Activated CD8-positive, alpha-beta memory T cell treated with anti-CD3 and anti-CD28 coated beads, Interleukin-2, amount 10 ng/mL, durations not matched to agents 7 days and 5 days (primary cell): ENCODE measurements at places on chromosomes 5 and 9.

DNA sequence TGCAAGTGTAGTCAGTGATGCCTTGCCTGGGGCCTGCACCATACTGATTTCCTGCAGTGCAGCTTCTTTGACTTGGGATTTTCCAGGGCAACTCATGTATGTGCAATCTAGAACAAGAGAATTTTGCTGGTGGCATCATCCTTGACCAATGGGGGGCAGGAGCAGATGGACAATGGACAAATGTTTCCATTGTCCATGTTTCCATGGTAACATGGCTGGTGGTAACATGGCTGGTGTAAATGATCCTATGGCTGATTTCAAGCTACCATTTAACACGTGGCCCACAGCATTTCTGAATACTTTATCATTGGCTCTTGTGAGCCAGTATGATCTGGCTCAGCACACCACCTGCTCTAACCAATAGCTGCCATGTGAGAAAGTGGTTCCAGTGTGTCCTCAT lies 130.1 kb upstream of the OSMR start:
- no peak for DNase-seq

DNA sequence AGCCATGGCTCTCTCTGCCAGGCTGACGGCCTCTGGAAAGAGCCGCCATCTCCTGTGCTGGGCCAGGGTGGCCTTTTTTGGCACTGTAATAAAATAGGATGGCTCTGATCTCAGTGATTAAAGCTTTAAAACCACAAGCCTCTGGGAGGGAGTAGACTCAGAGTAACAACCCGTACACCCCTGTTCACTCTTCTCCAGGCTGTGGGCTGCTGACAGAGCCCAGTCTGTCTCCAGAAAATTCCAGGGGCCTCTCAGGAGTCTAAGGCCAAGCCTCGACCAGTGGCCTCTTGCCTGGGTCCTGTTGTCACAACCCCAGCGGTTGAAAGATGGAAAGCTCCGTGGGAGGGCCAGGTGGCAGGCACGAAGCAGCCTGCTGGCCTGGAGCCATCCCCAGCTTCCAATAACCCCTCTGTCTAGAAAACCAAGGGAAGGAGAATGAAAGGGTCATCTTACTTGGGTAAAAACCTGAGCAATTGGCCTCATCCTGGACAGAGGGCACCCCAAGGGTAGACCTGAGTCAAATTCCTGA lies 286.7 kb upstream of the ZNF462 start:
- DNase-seq: no peak

GRCh38 chr5:171757853-171758535 lies 27.6 kb upstream of the SMIM23 start:
- no peak for DNase-seq

- no peak for DNase-seq
Observed at GRCh38 chr5:59193616-59194319, 610.9 kb downstream of the RAB3C start.

DNA sequence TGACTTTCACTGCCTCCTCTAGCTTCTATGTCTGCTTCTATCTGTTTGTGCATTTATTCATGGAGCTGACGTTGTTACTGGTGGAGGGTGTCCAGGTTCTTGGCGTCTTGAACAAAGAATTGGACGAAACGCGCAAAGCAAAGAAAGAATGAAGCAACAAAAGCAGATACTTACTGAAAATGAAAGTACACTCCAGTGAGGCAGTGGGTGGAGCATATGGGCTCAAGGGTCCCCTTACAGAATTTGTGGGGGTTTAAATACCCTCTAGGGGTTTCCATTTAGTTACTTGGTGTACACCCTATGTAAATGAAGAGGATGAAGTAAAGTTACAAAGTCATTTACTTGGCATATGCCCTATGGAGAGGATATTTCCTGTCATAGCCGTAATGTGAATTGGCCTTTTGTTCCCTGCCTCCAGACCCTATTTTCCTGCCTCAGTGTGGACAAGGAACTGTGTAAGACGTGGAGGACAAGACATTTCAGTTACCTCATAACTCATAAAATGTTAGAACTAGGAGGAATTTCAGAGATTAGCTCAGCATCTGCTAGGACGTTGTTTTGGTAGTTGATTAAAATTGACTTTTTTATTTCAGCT lies 3.1 kb downstream of the POLR3G start:
- DNase-seq: no peak

DNA sequence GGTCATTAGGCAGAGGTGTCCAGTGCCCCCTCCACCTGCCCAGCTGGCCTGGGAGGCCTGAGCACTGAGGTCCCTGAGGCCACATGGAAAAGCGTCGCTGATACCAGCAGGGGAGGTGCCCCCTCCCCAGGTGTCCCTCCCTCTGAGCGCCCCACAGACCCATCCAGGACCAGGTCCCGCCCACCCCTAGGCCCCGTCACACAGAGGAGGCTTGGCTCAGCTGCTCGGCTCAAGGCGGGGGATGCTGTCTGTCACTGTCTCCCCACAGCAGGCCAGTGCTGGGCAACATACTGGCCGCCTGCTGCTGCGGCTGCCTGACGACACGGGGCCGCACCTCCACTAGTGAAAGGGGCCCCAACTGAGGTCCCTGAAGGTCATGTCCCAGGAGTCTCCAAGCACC lies 71.7 kb downstream of the VAV2 start:
- DNase-seq: no peak

DNA sequence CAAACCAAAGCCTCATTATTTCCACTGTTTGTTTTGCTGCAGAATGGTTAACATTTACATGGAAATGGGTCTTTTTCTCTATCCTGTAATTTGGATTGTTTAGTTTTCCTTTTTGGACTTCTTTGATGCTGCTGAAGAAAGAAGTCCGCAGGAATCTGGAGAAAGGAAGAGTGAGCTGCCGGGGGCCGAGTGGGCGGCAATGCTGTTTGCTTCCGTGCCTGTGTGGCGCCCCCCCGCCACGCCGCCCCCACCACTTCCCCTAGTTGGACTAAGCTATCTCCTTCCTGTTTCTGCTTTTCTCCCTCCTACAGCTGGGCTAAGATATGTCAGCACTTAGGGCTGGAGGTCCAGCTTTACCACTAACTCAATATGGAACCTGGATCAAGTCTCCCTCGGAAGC lies 39.7 kb downstream of the ACTL7B start:
- no peak for DNase-seq

- no peak for DNase-seq
Observed at GRCh38 chr5:180287868-180288267, 4.0 kb downstream of the MAPK9 start.

GRCh38 chr9:128109050-128109709 lies 18.3 kb downstream of the PTGES2 start:
- DNase-seq: no peak

GRCh38 chr9:82022121-82022520 lies 33.5 kb downstream of the SPATA31D1 start:
- DNase-seq: no peak

GRCh38 chr9:123597048-123597447 lies 241.1 kb downstream of the CRB2 start:
- DNase-seq: no peak

GRCh38 chr9:107394264-107394663 lies 95.3 kb downstream of the KLF4 start:
- no peak for DNase-seq

GRCh38 chr5:14467886-14468285 lies 113.7 kb upstream of the OTULINL start:
- no peak for DNase-seq

DNA sequence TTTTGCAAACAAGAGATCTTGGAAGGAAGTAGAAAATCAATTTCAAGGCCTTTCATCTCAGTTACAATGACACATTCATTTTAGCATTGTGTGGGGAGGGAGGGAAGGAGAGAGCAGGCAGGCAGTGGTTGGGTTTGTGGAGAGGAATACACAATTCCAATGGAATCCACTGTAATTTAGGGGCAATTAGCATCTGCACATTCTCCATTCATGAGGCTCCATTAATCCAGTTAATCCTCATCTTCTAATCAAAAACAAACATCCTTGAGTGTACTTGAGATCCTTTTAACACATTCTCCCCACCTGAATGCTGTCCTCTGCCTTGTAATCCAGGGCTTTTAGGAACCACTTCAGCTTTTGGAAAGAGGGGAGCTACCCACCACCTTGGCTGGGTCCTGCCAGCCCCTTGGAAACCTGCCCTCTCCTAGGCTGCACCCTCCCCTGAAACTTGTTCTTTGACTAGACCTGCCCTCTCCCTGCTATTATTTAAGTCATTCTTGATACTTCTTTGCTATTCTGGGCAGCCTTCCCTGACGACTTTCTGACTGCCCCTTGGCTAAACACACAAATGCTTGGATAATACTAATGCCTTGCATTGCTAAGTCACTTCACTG lies 271.2 kb downstream of the SLIT3 start:
- no peak for DNase-seq

GRCh38 chr9:4741365-4742089 lies 525 bp upstream of the AK3 start:
- DNase-seq: no peak

- no peak for DNase-seq
Observed at GRCh38 chr5:155783791-155784190, 543.2 kb upstream of the SGCD start.

DNA sequence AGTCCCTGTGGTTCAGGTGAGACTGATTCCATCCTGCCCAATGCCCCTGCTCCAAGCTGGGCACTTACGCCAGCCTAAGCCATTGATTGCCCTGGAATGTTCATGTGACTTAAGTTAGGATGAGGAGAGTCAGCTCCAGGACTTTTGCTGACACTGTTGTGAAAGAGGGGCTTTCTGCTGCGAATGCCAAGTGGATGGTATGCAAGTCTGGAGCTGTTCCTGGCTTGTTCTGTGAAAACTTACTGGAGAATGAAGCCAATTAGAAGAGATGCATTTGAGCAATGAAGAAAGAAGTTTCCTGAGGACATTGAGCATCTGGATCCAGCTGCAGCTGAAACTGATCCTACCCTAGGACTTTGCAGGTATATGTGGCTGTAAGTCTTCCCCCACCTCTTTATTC lies 61.2 kb upstream of the ZFR start:
- DNase-seq: no peak

DNA sequence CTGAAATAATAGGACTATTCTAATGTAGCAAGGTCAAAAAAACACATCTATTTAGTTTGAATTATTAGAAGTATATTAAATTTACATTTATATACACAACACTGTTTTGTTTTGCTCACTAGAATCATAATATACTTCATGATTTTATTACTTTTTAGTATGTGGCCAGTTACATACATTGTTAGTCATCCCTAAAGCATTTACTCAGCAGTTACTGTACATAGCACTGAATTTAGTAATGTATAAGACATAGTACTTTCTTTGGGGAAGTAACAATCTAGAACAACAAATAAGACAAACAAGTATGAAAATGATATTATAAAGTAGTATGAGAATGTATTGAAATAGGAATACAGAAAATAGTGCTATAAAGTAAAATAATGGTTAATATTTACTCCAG lies 28.2 kb downstream of the ERCC8 start:
- DNase-seq: no peak

DNA sequence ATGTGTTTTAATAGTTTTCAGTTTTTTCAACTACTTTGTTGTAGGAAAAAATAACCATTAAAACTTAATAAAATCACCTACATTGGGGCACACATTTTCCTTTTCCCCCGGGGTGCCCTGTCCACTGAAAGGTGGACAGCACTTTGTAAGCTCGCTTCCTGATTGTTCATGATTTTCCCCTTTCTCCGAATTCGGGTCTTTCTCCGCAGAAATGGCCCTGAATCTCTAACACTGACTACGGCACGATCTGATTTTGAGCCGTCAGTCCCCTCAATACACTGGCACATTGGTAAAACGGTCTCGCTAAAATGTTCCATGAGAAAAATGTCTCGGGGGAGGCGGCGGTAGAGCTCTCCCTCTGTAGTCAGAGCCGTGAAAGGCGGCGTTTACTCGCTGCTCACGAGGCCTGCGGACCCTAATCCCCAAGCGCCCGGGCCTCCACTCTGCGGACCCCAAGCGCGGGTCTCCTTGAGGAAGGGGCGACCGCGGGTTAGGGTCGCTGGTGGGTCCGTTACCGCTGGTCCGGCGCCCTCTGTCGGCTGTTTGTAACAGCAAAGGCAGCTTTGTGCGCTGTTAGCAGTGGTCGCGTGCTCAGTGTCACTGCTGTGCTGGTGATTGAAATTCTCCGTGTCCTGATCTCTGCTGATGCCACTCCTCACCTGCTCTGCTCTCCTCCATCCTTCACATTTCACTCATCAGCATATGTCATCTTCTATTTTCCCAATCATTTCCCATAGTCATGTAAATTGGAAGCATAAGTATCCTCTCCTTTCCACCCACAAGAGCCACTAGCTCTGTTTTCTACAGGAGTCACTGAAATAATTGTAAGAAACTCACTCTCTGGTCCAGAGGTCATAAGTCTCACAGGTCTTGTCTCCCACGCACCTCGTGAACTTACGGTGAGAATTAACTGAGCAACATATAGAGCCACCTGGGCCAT lies 10.8 kb upstream of the IFNA2 start:
- DNase-seq: peak; percentile 67

- no peak for DNase-seq
Observed at GRCh38 chr9:27847818-27848217, 274.5 kb upstream of the C9orf72 start.

GRCh38 chr9:134149380-134149779 lies 13.5 kb downstream of the WDR5 start:
- DNase-seq: no peak

DNA sequence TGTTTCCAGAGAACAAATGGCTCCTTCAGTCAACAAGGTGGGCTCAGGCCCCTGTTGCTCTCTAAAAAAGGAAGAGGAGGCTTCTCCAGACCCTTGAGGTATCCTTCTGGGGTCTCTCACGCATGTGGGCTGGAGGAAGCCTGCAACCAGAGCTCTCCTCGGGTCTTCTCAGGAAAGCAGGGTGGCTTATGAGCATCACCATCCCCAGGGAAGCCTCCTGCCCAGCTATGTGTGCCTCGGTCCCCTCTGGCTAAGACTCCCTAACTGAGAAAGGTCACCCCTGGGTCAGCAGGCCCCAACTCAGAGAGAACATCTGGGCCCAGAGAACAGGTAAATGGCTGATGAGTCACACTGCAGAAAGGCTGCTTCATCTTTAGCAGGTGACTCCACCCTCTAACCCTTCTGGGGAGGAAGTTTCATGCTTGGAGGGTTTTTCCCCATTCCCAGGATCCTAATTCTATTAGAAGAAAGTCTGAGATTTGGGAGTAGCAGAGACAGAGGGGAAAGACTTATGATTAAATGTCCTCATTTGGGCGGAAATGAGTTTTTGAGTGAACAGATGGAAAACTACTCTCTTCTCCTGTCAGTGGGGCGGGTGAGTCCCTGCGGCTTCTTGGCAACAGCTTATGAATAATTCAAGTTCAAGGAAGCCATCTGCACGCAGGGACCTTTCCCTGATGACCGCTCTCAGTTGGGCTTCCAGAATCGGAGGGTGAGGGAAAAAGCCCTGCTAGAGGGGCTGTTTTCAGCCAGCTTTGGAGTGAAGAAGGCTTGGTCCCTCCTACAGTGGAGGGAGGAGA lies 41.9 kb downstream of the TGFBI start:
- DNase-seq: no peak

- DNase-seq: no peak
Observed at GRCh38 chr5:37184748-37185364, 64.3 kb downstream of the CPLANE1 start.

DNA sequence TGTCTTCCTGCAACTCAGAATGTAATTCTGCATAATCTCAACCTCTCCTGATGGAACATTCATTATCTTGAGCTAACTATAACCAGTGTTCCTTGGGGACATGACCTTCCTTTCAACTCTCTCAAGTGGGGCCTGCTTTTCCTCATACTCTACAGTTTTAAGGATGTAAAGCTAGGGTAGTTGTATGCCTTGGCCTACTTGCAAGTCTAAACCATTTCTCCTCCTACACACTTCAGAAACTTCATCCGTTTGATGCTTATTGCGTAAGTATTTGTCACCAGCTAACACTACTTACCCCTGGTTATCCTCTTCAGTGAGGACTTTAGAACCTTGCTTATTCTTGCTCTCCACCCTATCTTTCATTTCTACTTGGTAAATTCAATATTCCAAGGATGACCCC lies 548.9 kb downstream of the HINT1 start:
- DNase-seq: no peak

- no peak for DNase-seq
Observed at GRCh38 chr9:114178756-114179450, 23.6 kb downstream of the COL27A1 start.
